ENCODE measurements at places on chromosomes 11 and 22. TPM values are rescaled to one million over a fixed set of nuclear protein-coding genes. Genes with fewer than 3 reads are reported as not detected.

Gene IFITM1
- 981 TPM for total RNA-seq

Gene TECTA
- 0.31 TPM for total RNA-seq

Gene APOA4
- not detected for total RNA-seq

Gene BACE1
- 0.72 TPM for total RNA-seq

Gene PIH1D2
- 0.28 TPM for total RNA-seq

Gene SMTNL1
- total RNA-seq = not detected

Gene DRD4
- total RNA-seq = 0.26 TPM

Gene PNPLA5
- total RNA-seq = not detected

Gene IFTAP
- 1.0 TPM for total RNA-seq

Gene B3GAT3
- total RNA-seq = 70.9 TPM

Gene APOL5
- total RNA-seq = not detected

Gene PGA4
- not detected for total RNA-seq

Gene FAM180B
- not detected for total RNA-seq

Gene SLCO2B1
- total RNA-seq = not detected

Gene MIOX
- not detected for total RNA-seq

Gene EXPH5
- total RNA-seq = 3.3 TPM

Gene PARVG
- total RNA-seq = 177 TPM

Gene RCOR2
- total RNA-seq = 0.46 TPM

All from activated naive CD4-positive, alpha-beta T cell treated with anti-CD3 and anti-CD28 coated beads, Interleukin-2, amount 10 ng/mL, durations not matched to agents 5 hours and 36 hours (primary cell).